Adipocyte (in vitro differentiated cells): ENCODE measurements at places on chromosomes 7 and 10.

GRCh38 chr7:144649120-144649519 is 186.7 kb downstream of the TPK1 start:
- DNase-seq, result no peak

DNA sequence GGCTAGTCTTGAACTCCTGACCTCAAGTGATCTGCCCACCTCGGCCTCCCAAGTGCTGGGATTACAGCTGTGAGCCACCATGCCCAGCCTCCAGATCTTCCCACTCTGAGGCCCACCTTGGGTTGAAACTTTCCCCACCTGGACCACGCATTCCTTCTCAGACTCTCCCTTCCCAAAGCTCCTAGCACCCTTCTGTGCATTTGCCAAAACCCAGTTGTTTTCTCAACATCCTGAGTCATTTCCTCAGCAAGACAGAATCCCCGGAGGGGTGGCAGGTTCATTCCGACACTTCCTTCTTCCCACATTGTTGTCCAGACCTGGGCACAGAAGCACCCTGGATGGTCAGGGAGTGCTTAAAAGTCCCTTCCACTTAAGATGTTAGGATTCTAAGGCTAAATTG is 28.9 kb downstream of the BAG3 start:
- peak; percentile 62 for DNase-seq

- DNase-seq, result peak; percentile 30
Measured at GRCh38 chr10:109259293-109259692, 664.0 kb downstream of the XPNPEP1 start.

DNA sequence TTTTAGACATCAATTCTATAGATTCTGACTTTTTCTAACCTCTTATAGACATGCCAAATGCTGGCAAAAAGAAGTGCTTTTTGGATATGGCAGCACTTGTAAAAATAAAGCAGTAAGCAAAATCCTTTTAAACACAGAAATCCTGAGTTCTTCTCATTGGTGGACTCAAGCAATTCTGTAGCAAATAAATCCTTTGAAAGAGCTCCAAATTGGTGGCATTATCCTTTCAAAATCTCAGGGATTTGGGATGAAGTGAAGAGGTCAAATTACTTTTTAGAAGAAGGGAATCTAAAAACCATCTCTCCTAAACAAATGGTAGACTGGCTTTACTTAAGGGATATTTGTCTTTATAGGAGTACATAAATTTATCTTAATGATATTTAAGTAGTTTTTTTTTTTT is 17.5 kb upstream of the ASCC1 start:
- DNase-seq, result no peak

DNA sequence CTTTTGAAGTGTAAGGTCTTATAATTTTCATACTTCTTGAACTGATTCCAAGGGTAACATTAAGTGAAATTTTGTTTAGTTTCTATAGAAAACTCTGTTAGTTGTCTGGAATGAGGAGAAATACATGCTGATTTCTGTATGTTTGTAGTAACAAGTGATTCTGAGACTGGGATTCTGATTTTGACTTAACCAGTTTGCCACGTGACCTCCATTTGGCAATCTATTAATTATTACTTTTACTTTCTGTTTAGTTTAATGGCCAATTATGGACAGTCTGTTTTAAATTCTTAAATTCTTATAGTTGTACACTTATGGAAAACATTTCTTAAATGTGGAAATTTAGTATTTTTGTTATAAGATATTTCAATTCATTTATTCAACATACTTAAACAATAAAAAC is 163.1 kb downstream of the ADK start:
- DNase-seq, result peak; percentile 33

DNA sequence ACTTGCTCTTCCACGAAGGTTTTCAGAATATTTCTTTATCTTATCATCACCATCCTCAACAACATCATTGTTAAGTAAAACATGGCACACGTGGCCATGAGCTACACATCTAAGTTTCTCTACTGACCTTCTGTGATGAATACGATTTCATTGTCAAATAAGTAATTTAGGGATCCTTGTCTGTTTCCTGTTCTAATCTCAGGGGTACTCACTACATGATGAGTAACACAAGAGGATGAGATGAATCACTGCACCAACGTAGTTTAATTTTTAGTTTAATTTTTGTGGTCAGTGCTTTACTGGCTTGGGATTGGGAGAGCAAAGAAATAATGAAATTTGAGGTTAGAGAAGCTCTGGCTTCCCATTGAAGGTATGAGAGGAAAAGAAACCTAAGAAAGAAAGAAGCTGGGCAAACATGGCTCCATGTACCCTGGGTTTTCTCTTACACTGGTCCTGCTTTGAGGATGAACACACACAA is 461.9 kb upstream of the KLF6 start:
- DNase-seq, result peak; percentile 77
